Cerebellum (tissue), 4 donors: ENCODE measurements at places on chromosomes 6 and 20. TPM values are rescaled to one million over a fixed set of nuclear protein-coding genes. Genes with fewer than 3 reads are reported as not detected.
A peak's percentile ranks its signal among the peaks of the same experiment; 100 is the strongest.

- no peak for DNase-seq
Observed at GRCh38 chr6:125984311-125984710, 2.0 kb upstream of the TRMT11 start.

GRCh38 chr20:44390280-44390679 lies 34.8 kb downstream of the HNF4A start:
- DNase-seq: no peak

DNA sequence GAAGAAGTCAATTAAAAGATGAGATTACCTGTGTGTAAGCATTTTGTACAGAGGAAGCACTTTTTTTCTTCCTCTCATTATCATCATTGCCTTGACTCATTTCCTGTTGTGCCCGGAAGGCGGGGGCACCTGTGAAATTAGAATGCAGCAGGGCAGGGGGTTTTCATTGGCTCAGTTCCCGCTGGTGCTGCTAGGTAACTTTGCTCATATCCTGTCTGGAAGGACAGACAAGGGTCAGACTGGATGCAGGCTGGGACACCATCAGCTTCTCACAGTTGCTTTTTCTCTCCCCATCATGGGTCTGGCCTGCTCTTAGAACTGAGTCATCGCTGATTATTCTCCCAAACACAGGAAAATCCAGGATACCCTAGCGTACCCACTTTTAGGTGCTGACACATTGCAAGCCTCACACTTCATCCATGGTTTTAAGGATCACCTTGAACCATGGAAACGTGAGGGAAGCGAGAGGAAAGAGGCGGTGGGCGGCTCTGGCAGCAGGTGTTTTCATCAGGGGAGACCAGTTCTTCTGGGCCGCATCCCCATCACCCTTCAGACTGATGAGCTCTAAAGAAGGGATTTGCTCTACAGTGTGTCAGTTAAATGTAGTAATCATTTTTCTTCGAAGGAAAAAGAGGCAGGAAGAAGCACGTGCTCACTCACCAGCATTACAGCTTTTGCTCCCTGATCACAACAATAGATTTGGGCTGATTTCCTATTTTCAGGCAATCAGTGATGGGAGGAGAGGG lies 195.7 kb upstream of the SASH1 start:
- DNase-seq: no peak

The SHLD1 gene
- 3.2 TPM for total RNA-seq

- DNase-seq: peak; percentile 30
Observed at GRCh38 chr20:63568986-63569949, 4.8 kb downstream of the HELZ2 start.

The GSTA3 gene
- total RNA-seq: not detected

- DNase-seq: no peak
Observed at GRCh38 chr20:61321481-61321880, 69.4 kb downstream of the CDH4 start.

The ADGRB3 gene
- 237 TPM for total RNA-seq

- DNase-seq: no peak
Observed at GRCh38 chr6:11069760-11070159, 23.9 kb upstream of the SMIM13 start.

The TREM1 gene
- 0.54 TPM for total RNA-seq

GRCh38 chr20:25251558-25251957 lies 3.7 kb downstream of the PYGB start:
- no peak for DNase-seq

DNA sequence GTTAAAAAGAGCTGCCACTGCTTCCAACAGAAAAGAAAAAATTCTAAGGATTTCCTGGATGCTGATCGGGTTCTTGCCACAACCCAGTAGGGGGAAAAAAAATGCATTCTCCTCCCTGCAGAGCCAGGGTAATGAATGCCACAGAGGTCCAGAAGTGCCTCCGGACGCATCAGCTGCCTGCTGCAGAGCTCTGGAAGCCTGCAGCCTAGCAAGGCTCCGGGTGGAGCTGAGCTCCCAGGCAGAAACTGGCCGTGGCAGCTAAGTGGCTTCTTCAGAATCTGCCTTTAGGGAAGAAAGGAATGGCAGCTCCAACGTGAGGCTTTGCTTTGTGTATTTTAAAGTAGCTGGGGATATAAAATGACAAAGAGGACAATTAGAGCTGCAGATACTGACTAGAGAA lies 155.0 kb downstream of the CFAP61 start:
- peak; percentile 46 for DNase-seq

- DNase-seq: no peak
Observed at GRCh38 chr6:140636271-140636907, 1261.9 kb upstream of the CITED2 start.

DNA sequence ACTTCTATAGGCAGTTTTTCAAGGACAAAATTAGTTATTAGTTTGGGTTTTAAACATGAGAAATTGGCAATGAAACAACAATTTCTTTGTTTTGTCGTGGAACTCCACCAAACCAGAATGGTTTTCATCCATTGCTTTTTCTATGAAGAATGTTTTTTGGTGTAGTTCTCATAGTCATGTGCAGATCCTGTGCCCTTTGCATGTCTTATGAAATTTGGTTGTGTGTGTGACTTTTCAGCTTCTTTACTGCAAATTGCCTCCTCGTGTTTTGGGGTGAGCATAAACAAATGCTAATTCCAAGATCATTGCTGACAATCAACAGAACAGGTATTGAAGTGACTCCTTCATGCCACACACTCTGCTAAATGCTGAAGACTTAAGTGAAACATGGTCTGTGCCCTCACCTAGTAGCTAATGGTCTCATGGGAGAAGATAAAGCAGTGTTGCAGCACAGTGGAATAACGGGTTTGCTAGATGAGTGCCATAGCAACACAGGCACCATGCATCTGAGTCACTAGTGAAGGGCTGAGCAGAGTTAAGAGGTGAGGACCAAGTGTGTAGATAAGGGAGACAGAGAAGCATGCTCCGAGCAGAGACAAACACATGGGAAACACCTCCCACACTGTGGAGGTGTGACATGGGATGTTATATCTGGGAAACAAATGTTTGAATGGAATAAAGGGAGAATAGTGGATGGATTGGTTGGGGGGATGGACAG lies 120.0 kb downstream of the SLC16A10 start:
- no peak for DNase-seq

The LSM14B gene
- 65.1 TPM for total RNA-seq

- DNase-seq: no peak
Observed at GRCh38 chr20:11375966-11376365, 541.7 kb upstream of the BTBD3 start.

The MANEA gene
- total RNA-seq: 18.5 TPM

The SUMO4 gene
- total RNA-seq: 12.2 TPM

DNA sequence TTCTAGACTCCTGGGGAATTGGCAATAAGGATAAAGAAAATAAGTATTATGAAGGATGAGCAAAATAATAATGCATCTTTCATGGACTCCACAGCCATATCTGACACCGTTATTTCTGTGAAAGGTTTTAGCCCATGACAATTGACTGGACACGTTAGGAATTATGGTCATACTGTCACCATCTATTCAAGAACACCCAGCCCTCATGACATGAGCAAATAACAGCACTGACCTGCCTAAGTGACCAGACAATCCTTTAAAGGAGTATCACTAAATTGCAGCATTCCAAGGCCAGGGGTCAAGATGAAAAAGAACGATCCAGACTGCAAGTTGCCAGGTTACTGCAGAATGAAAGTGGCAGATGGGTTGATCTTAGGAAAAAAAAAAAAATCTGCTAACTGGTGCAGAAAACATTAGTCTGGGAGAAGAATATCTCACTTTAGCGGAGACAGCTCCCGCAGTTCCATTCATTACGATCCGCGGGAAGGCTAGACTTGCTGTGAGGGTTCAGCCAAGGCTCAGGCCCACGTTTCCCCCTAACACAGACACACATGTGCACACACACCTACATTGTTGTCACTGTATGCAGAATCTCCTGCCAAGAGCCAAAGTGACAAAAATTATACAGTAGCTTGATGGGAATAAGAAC lies 237.7 kb upstream of the AGPAT4 start:
- peak; percentile 35 for DNase-seq

The DXO gene
- 7.7 TPM for total RNA-seq

- no peak for DNase-seq
Observed at GRCh38 chr6:47146431-47147174, 104.5 kb upstream of the ADGRF1 start.
